Fibroblast of the aortic adventitia (primary cell): ENCODE measurements at places on chromosomes 4 and X. TPM values are rescaled to one million over a fixed set of nuclear protein-coding genes. Genes with fewer than 3 reads are reported as not detected.

The BCLAF3 gene
- 8.0 and 11.0 TPM in 2 replicates for total RNA-seq

The MMRN1 gene
- 0.45 and 3.7 TPM in 2 replicates for total RNA-seq

The GLRA2 gene
- not detected in 2 replicates for total RNA-seq

The ACSL4 gene
- total RNA-seq, result 82.2 and 260 TPM in 2 replicates

The DOCK11 gene
- total RNA-seq, result 34.8 and 60.8 TPM in 2 replicates

The TMPRSS11B gene
- total RNA-seq, result not detected in 2 replicates

The CSAG3 gene
- not detected in 2 replicates for total RNA-seq

The ADAMTS3 gene
- total RNA-seq, result 5.0 and 20.3 TPM in 2 replicates

The SPATA18 gene
- total RNA-seq, result 21.7 and 22.3 TPM in 2 replicates

The PCDH18 gene
- 102 and 210 TPM in 2 replicates for total RNA-seq

The GYG2 gene
- total RNA-seq, result 1.1 and 4.3 TPM in 2 replicates

The NEUROG2 gene
- total RNA-seq, result not detected in 2 replicates

The USP51 gene
- 2.2 and 3.8 TPM in 2 replicates for total RNA-seq

The PABPC4L gene
- 2.2 and 2.6 TPM in 2 replicates for total RNA-seq

The KCNIP4 gene
- 0.82 and 1.7 TPM in 2 replicates for total RNA-seq

The CT55 gene
- not detected in 2 replicates for total RNA-seq

The GPM6B gene
- 0.57 and 10.4 TPM in 2 replicates for total RNA-seq
